ENCODE measurements at places on chromosomes 3 and 15. TPM values are rescaled to one million over a fixed set of nuclear protein-coding genes. Genes with fewer than 3 reads are reported as not detected.

- peak; percentile 45 for DNase-seq
Observed at GRCh38 chr15:70142072-70142321, 44.3 kb upstream of the TLE3 start.

GRCh38 chr3:42173307-42173706 is 82.2 kb downstream of the TRAK1 start:
- no peak for DNase-seq

DNA sequence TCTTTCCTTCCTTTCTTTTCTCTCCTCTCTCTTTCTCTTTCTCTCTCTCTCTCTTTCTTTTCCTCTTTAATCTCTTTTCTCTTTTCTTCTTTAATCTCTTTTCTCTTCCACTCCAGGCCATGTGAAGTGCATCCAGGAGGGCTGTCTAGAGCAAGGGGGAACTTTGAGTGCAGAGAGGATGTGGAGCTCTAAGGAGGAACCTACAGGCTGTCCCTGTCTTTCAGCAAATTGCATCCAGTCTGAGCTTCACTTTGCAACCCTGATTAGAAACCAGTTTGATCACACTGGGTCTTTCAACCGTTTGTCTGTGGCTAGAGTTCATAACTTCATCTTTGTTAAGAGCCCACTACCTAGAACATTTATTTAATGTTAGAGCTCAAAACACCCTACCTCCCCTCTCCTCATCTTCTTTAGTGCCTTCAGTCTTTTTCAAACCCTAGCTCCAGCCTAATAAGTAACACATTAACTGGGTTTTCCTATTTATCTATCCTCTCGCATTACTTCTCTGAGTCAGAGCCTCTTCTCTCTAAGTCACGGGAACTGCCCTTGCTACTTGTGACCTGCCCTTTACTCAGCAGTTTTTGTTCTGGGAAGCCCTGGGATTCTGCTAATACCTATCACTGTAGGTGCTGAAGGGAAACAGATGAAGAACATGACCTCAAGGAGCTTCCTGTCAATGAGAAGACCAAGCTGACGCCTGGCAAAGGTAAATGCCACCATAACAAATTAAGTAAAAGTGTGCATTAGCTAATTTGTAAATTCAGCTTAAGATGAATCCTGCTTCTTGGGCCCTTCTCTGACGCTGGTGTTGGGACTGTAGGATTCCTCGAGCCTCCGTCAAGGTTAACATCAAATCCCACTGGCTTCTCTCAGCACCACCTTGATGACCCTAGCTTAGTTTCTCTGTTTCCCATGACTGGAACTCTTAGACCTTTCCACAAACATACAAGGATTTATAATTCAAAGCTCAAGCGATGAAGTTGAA is at the start of gene GCNT3:
Gene GCNT3, plus strand, starts transcription at position 508 of the 985 bp plus-strand sequence. CDS start 6,456 bp downstream, outside the sequence.
- DNase-seq: no peak

The WDR49 gene
- polyA plus RNA-seq: not detected

DNA sequence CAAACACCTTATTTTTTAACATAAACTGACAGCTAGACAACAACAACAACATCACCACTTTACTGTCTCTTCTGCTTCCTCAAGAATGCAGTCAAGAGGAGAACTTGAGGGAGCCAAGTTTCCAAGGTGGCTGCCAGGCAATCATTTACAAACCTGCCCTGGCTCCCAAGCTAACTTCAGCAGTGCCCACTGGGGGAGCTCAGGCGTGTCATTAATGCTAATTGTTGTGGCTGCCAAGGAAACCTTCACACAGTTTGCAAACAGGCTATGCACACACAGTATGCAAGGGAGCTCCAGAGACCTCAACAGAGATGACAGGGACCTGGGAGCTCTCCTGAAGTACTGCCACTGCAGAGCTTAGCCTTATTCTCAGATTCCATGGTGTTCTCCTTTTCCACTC is 2.1 kb downstream of the DZIP1L start:
- DNase-seq: no peak

DNA sequence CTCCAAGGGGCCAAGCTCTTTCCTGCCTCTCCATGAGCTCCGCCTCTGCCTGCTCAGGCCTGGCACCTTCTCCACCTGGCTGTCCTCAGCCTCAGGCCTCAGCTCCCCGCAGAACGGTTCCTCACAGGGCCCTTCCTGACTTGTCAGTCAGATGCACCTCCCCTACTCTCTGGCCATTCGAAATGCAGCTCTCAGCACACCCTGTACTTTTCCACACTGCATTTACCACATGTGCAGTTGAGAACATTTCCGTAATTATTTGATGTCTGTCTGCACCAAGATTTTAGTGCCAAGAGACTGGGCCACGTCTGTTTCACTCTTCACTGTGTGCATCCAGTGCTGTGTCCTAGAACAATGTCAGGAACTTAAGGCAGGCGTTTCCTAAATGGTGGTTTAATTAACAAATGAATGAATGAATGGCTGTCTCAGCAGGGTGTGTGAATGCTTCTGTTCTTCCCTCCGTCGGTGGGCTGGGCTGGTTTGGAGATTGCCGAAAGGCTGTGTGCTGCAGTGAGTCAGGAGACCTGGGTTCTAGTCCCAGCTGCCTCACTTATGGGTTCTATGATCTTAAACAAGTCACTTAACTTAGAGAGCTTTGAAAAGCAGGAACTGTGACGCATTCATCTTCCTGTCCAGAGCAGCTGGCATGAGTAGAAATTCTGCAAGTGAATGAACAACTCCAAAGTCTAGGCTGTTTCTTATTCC is 5.4 kb downstream of the MUC4 start:
- peak; percentile 69 for DNase-seq

DNA sequence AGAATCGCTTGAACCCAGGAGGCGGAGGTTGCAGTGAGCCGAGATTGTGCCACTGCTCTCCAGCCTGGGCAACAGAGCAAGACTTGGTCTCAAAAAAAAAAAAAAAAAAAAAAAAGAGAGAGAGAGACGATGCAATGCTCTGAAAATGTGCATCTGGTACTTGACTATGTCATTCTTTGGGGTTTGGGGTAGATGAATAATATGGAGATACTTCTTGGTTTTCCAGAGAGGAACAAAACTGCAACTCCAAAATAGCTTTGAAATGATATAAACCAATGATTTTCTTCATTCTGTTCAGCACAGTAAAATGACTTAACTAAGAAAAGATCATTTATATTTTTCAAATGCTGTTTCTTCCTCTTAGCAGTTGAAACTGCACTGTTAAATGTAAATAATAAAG is 158.9 kb downstream of the ISL2 start:
- no peak for DNase-seq

The AVEN gene
- 7.7 TPM for polyA plus RNA-seq

The PTPRG gene
- 8.9 TPM for polyA plus RNA-seq

GRCh38 chr15:61232266-61232665 is 3.2 kb upstream of the RORA start:
- no peak for DNase-seq

DNA sequence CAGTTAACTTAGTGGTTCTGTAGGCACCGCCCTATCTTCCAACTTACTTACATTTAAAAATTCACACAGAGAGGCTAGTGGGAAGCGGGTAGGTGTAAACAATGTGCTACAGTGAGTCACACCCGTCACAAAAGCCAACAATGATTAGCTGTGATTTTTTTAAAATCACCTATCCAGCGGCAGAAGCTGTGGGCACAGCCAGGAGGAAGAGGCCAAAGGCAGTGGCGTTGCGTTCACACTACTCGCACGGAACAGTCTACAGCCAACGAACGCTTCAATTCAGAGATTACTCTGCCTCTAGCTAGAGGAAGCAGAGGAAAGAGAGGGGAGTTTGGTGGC is 2.5 kb upstream of the NLGN1 start:
- peak; percentile 84 for DNase-seq

DNA sequence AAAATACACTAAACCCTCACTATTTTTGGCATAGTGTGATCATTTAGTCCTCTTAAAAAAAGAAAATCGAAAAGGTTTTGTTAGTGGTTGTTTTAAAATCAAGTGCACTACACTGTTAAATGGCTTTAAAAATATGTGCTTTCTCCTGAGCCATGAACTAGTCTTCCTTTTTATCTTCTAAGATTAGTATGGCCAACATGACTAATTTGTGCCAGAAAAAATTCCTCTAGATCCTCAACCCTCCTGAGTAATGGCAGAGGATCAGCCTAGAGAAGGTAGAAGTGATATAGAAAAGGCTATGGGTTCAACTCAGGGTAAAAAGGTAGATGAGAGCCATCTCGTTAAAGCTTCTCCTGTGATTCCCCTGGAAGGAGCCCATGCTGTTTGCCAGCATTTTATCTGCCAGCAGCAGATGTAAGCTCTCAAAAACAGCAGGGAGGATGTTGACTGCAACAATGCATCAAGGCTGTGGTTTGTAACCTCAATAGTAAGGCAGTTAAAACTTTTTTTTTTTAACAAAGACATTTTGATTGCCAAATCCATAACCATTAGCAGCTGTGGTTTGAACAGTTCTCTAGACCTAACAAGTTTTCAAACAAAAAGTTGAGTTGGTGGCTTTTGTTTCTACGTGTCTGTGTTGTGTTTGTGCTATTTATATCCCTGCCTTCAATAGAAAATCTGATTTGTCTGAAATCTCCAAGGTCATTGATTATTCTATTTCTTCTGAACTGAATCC is 30.2 kb upstream of the ZNF609 start:
- DNase-seq: peak; percentile 77

- DNase-seq: no peak
Observed at GRCh38 chr3:83500422-83500821, 1458.4 kb upstream of the CADM2 start.

The BFSP2 gene
- polyA plus RNA-seq: not detected

DNA sequence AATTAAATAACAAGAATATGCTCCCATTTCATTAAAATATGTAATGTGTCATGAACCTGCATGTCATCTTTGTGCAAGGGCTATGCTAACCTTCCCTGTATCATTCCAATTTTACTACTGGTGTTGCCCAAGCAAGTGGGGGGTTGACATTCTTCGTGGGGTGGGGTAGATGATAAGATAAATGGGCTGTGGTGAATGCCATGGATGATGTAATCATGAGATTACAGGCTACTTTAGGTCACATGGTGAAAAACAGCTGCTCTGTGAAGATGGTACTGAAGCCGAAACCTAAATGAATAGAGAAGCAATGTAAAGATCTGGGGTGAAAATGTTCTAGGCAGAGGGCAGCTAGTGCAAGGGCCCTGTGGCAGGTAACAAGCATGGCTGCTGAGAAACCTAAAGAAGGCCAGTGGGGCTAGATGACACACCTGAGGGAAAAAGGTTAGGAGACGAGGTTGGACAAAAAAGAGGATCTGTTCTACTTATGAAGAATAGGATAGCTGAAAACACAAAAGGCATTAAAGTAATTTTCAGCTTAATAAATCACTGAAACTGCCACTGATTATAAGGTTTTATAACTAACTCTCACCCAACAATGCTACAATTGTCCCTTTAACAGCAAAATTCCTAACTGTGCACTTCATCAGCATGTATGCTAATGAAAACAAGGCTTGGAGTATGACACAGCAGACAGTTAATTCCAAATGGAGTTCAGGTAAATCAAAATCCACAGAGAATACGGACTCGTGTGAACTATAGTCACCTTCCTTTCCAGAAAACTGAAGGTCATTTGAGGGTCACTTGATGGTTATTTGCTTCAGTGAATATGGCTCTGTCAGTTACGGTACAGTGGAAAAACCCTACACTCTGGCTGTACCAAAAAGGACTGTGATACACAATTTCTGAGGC is 35.0 kb downstream of the MTMR10 start:
- DNase-seq: no peak
